Stimulated activated CD4-positive, alpha-beta T cell treated with anti-CD3 and anti-CD28 coated beads, Interleukin-15, amount 100 ng/mL, for 48 hours (primary cell): ENCODE measurements at places on chromosomes 1 and 21.

DNA sequence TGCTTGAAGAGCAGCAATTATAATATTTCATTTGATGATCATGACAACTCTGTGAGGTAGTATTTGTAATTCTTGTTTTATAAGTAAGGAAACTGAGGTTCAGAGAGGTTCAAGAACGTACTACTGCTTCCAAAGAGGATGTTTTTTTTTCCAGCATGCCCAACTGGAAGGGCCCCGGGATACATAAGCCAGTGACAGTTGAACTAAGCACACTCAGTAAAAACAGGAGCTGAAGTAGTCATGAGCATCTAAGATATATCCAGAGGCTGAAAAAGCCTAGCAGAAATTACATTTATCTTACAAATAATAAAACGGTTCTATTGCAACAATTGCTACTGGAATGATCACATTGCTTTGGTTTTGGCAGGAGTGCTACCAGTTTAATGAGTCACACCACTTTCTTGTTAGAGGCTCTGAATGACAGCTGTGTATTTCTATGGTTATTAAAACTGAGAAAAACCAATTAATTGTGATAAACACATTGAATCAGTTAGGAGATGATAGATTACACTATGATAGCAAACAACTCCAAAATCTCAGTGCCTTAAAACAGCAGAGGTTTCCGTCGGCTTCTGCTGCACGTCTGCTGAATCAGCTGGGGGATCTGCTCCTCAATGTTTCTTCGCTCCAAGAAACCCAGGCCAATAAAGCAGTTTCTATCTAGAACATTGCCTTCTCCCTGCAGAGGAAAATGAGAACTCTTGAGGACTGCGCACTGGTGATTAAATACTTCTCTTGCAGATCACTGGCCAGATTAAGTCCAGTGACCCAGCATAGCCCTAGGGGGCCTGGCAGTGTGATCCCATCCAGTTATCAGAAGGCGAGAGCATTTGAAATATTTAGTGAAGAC lies 522.7 kb downstream of the PLPP3 start:
- DNase-seq, result no peak

- no peak for DNase-seq
Measured at GRCh38 chr1:105243411-105243810, 1493.7 kb downstream of the AMY1C start.

DNA sequence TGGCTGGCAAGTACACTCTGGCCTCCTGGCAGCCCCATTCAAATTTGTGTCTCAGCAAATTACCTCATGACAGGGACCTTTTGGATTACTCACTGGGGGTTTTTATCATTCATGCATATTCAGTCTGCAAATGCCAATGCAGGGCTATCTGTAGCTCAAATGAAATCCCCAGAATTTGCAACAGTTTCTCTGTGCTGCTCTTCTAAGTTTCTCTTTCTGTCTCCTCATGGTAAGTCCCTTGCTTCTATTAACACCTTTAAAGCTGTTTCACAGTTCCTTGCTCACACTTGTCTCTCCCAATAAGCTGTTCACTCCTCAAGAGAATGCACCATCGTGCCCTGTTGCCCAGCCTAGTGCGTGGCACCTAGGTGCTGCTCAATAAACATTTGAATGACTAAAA lies 3.3 kb upstream of the FAM78B start:
- no peak for DNase-seq

DNA sequence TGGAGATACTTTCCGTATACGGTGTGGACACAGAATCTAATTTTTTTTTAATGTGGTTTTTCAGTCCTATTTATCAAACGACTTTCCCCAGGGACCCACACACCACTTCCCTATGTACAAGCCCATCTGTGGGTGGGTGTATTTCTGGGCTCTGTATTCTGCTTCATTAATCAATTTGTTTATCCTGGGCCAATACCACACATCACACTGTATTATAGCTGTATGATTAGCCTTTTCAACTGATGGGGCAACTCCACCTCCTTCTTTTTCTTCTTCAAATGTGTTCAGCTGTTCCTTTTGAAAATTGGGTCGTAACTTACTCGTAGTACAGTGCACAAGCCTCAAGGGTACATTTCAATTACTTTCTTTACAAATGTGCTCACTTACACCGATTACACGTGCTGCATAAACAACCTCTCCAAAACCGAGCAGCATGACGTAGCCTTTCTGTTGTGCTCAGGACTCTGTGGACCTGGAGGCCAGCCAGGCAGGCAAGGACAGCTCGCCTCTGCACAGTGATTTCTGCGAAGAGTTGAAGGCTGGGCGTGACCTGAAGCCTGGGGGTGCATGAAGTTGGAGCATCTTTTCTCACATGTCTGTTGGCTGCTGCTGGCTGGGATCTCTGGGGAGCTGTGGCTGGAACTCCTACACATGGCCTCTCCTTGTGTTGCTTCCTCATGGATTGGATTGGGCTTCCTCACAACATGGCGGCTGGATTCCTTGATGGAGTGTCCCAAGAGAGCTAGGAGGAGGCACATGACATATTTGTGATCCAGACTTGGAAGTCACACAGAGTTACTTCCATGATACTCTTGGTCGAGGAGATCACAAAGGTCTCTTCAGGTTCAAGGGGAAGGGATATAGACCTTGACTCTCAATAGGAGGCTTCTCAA lies 126.5 kb downstream of the CRYAA start:
- no peak for DNase-seq

- DNase-seq, result no peak
Measured at GRCh38 chr1:154087574-154087973, 67.3 kb downstream of the NUP210L start.

- DNase-seq, result no peak
Measured at GRCh38 chr1:25922971-25923552, 16.8 kb upstream of the STMN1 start.

- no peak for DNase-seq
Measured at GRCh38 chr1:22662986-22663408, 10.0 kb downstream of the C1QB start.

DNA sequence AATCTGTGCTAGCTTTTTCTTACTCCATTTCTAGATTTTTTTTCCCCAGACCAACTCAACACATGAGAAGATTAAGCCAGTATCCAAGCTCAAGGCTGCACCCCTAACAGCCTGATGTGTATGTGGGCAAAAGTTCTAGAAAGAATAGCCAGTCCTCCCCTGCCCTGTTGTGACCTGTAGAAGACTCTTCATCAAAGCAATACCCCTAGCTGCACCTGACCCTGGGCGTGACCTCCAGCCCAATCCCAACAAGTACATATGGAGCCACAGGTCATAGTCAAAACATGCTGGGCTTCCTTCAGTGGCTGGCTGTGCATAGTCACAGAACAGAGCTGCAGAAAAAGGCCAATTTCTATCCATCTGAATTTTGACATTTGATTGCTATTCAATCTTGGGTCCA lies 72.5 kb downstream of the ATP1A1 start:
- DNase-seq, result no peak

DNA sequence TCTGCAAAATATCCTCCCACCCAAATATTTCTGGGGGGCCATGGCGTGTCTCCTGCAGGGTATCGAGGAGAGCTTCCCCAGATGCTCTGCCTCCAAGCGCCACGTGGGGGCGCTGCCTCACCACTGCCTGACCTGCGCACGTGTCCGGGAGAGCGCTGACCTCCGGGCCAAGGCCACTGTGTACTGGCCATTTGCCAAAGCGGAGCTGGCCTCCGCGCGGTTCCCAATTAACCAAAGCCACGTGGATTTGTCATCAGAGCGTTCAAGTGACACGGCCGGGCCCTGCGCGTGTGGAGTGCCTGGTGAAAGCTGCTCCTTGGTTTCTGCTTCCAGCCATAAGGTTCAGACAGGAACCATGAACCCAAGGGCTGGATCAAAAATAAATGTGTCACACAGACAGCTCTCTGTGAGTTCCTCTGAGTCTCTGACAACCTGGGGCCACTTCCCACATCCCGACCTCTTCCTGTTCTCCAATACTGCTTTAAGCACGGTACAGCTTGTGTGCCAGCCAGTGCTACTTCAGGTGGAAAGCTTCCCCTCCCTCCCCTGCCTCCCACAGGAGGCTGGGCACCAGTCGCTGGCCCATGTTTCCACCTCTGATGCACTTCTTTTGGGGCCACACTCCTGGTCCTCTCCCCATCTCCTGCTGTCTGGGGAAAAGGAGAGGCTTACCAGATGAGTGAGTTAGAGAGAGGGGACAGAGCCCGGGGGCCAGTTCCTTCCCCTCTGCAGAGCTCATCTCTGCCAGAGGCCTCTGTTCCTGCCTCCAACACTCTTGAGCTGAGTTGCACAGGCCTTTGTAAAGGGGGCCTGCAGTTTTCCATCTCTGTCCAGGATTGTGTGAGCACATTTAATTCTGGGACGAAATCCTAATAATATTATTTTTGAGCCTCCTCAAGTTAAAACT lies 26.1 kb downstream of the ZP4 start:
- no peak for DNase-seq

DNA sequence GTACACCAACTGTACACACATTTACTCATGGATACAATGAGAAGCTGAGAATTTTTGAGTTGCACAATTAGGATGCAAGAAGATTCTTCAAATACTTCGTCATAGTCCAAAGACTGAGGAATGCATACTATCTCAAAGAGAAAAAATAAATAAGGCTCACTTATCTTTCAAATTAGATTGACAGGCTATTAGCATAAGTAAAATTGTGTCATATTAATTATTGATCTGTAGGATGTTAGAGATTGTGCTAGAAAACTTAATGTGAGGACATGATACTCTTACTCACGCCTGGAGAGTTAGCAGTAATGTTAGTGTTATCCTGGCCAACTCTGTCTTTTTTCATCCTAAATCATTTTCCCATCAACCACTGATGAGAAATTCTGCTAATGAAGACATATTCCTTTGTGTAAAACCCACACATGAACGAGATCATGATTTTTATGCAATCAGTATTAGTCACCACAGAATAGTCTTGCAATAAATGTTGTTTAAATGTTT lies 659.0 kb downstream of the LTN1 start:
- no peak for DNase-seq

GRCh38 chr1:227068883-227069282 lies 128.8 kb downstream of the COQ8A start:
- no peak for DNase-seq

DNA sequence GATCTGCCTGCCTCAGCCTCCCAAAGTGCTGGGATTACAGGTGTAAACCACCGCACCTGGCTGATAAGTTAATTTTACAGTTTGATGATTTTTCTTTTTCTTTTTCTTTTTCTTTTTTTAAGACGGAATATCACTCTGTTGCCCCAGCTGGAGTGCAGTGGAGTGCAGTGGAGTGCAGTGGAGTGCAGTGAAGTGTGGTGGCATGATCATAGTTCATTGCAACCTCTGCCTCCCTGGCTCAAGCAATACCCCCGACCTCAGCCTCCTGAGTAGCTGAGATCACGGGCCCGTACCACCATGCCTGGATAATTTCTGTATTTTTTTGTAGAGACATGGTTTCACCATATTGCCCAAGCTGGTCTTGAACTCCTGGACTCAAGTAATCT lies 84.4 kb upstream of the CXADR start:
- no peak for DNase-seq

DNA sequence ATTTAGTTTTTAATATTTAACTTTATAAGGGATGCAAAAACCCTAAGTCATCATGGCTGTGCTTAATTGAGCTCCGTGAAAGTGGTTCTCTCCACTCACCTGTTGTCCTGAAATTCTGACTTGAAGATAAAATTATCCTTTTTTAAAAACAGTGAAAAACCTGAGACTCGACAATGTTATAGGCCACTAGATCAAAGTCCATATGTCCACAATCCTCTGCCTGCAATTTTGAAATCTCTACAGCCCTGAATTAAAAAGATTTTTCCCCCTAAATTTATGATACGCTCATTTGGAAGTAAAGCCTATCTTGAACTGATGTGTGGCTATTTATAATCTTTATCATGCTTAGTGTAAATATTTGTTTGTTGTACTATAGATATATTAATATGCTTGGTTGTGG lies 18.7 kb downstream of the OSBPL9 start:
- DNase-seq, result no peak

DNA sequence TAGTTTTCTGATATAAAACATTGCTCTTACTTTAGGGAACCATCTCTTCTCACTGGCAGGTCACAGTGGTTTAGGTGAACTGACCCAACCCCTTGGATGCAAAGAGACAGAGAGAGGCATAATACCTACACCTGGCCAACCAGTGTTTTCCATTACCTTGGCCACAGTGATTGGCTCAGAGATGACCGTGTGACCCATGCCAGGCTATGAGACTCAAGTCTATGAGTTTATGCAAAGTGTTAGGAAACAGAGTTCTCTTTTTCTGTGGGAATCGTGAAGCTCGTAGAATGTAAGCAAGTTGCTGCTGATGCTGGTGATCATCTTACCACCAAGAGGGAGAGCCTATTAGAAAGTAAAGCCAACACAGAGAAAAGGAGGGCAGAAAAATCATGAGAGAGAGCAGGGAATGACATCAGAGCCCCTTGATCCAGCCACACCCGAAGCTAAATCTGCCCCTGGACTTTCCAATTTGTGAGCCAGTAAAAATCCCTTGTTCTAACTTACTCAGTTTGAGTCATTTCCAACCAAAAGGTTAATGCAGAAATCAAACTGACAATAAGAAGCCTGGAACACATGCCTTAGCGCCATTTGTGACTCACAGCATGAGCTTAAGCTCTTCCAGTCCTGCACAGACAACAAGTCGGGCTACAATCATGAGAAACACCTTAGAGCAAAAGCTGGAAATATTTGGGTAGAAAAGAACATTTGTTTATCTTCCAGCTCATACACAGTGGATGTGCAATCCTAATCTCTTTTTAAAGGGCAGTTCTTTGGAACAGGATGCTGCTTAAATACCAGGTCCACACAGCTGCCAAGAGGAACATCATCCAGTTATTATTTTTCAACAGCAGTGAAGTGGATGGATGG lies 81.3 kb upstream of the KAZN start:
- no peak for DNase-seq

GRCh38 chr1:33045814-33046213 lies 9.1 kb upstream of the AK2 start:
- no peak for DNase-seq

DNA sequence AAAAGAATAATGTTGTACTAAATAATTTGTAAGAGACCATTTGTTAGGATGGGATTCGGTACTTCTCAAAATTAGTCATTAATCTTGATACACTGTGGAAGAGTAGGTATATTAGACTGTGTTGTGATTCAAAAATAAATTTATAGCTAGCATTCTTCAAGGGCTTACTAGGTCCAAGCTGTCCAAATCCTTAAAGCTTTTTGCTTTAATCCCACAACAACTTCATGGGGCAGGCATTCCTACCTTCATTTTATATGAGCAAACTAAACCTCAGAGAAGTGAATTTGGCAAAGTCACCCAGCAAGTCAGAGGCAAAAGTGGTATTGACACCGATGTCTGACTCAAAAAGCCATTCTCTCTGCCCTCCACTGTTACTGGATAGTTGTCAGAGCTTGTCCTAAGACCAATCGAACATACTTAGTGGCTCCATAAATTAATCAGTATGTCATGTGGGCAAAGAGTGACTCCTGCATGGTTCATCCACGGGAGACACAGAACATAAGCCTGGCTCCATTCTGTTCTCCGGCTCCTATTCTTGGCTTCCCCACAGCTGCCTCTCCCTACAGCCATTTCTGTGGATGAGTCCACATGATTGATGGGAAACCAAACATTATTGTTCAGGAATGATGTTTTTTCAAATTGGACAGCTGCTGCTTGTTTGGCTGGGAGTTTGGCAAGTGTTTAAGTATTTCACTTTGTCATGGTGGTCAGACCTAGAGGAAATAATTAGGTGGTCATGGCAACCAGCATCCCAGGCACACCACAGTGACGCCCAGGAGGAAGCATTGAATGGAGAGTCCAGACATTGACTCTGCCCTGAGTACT lies 133.4 kb upstream of the FGGY start:
- no peak for DNase-seq

- no peak for DNase-seq
Measured at GRCh38 chr1:149936992-149937705, 470 bp upstream of the MTMR11 start.
